ENCODE measurements at places on chromosomes 1 and 21. TPM values are rescaled to one million over a fixed set of nuclear protein-coding genes. Genes with fewer than 3 reads are reported as not detected.

Gene SCAMP3
- 17.9 TPM for total RNA-seq

Gene MTARC2
- 1.0 TPM for total RNA-seq

Gene GNB1
- total RNA-seq = 101 TPM

Gene ATAD3C
- 0.63 TPM for total RNA-seq

Gene CYP4X1
- total RNA-seq = not detected

Gene PSRC1
- 0.73 TPM for total RNA-seq
